ENCODE measurements at places on chromosomes 3 and 15. TPM values are rescaled to one million over a fixed set of nuclear protein-coding genes. Genes with fewer than 3 reads are reported as not detected.

GRCh38 chr3:61575893-61576292 lies 14.5 kb downstream of the PTPRG start:
- DNase-seq, result no peak

DNA sequence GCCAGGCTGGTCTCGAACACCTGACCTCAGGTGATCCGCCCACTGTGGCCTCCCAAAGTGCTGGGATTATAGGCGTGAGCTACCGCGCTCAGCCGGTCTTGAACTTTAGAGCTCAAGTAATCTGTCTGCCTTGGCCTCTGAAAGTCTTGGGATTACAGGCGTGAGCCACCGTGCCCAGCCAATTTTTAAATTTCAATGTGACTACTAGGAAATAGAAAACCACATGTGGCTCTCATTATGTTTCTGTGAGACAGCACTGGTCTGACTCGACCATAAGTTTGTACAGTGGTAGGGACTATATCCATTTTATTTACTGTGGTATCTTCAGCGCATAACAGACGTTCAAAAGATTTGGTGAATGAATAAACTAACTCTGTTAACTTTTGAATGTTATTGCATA lies 9.1 kb downstream of the ZFAND6 start:
- no peak for DNase-seq

GRCh38 chr3:134795746-134796280 lies 753 bp downstream of the EPHB1 start:
- DNase-seq, result no peak

Gene VGLL4
- 64.6 TPM for total RNA-seq

DNA sequence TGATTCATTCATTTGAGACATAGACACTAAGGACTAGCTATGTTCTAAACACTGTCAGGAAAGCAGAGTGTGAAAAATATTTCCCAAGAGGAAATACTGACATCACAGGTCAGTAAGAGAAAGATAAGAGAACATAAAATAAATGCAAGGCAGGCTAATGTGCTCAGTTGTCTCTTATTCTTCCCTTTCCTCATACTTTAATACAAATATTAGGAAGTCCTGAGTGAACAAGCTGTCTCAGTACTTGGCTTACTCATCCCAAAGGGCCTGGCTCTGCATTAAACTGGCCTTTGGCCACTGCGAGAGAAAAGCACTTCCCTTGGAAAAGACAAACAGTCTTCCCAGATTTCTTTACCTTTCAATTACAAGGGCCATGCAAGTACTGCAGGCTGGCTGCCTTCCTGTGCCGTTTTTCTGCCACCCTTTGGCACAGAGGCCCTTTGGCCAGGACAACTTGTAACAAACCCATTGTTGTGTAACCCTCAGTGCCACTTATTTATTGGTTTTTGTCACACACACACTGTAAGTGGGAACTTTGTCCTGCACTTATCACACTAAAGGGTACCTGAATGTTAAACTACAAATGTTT lies 31.7 kb downstream of the EDC3 start:
- no peak for DNase-seq

Gene TTLL13
- not detected for total RNA-seq

GRCh38 chr3:66817951-66818557 lies 180.1 kb upstream of the KBTBD8 start:
- no peak for DNase-seq

Gene RASL12
- 83.3 TPM for total RNA-seq

- DNase-seq, result no peak
Observed at GRCh38 chr15:31228011-31228484, 98.6 kb upstream of the KLF13 start.

Gene CHRNB4
- not detected for total RNA-seq

Gene CCRL2
- 0.89 TPM for total RNA-seq

Gene C3orf20
- not detected for total RNA-seq

DNA sequence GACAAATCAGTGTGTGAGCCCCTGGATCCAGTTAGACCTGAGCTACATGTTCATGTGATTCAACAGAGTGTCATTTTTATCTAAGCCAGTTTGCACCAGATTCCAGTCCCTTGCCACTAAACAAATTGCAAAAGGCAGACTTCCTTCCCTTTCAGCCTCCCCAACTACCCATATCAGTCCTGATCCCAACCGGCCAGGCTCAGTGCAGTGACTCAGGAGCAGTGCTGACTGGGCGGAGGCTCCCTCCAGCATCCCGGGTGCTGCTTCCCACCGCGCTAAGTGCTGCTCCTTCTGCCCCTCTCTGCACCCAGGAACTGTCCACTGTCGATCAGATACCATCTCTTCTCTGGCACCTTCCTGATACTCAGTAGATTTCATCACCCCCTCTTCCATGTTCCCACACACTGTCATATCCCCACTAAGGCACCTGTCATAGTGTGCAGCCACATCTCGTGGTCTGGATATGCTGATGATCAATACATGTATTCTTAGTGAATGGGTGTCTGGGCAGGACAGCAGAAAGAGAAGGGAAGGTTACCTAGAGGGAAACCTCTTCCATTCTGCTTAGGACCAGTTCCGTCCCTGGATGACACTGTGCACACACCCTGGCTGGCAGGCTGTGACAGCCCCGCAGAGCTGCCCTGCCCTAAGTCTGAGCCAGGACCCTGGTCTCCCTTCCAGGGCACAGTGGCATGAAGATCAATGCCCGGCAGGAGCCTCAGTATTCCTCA lies 108.8 kb upstream of the RAD18 start:
- no peak for DNase-seq

- no peak for DNase-seq
Observed at GRCh38 chr3:102181175-102181920, 253.5 kb upstream of the ZPLD1 start.

DNA sequence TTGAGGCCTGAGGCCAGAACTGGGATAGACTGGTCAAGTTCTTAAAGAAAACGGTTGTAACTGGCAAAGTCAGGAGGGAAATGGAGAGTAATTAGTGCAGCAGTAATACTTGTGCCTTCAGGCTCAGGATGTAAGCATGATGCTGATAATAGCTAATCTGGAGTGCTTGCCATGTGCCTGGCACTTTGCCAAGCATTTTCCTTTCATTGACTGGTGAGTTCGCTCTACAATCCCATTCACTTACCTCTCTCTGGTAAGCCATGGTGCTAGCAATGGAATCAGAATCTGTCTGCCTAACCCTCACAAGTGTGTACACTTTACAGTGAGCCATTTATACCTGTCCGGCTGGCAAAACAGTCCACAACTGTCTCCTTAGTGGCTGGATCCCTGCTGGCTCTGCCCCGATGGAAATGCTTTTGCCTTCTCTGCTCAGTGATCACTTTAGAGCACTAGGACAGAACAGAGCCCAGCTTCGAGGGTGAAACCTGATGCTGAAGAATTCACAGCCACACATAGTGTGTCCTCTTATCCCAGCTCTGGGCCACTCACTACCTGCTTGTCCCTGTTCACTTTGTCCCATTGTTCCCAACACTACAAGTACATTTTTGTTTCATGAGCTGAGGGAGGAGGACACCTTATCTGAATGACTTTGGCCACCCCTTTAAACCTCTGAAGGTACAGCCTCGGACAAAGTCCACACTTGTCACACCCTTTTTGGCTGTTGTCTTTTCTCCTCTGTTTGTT lies 10.3 kb downstream of the CHP1 start:
- no peak for DNase-seq

Gene NLGN1
- total RNA-seq, result 2.4 TPM

DNA sequence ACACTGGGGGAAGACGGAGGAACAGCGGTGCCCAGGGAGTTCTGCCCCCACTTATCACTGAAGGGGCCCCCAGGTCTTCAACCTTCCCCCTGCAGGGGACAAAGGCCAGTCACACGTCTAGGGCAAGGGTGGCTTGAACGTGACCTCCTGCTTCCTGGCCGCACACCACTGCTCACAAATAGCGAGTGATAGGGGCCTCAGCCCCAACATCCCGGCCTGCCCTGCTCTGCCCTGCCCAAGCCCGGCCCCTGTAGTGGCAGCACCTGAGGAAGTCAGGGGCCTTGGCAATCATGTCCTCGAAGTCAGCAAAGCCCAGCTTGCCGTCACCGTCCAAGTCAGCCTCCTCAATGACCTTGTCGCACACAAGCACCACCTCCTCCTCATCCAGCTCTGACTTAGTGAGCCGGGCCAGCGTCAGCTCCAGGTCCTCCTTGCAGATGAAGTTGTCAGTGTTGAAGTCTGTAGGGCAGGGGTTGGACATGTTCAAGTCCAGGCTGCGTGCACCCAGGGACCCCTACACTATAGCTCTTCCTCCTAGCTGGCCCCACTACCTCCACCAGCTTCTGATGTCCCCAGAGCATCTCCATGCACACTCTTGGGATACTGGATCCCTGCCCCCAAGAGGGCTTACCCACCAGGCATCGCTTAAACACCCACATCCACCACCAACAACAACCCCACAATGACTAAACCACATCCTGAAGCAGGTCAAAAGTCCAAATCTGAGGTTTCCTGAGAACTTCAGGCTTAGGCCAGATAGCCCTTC lies 13.3 kb downstream of the SH2D7 start:
- no peak for DNase-seq

DNA sequence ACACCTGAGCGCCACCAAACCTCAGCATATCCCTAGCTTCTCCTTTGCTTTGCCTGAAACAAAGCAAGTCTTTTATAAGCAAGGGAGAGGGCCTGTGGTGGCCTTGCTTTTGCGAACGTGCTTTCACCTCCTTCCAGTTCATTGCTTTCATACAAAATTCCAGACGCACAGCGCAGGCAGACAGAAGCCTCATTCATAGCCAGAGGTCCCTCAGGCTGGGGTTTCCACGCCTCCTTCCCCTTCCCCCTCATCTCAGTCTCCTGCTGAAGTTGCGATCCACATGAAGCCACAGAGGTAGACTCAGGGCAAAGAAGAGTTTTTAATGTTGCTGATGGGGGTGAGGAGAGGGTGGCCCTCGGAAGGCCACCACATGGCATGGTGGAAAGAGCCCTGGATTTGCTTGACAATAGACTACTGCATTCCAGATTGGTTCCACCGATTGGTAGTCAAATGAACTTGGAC lies 59.4 kb upstream of the FLNB start:
- no peak for DNase-seq

DNA sequence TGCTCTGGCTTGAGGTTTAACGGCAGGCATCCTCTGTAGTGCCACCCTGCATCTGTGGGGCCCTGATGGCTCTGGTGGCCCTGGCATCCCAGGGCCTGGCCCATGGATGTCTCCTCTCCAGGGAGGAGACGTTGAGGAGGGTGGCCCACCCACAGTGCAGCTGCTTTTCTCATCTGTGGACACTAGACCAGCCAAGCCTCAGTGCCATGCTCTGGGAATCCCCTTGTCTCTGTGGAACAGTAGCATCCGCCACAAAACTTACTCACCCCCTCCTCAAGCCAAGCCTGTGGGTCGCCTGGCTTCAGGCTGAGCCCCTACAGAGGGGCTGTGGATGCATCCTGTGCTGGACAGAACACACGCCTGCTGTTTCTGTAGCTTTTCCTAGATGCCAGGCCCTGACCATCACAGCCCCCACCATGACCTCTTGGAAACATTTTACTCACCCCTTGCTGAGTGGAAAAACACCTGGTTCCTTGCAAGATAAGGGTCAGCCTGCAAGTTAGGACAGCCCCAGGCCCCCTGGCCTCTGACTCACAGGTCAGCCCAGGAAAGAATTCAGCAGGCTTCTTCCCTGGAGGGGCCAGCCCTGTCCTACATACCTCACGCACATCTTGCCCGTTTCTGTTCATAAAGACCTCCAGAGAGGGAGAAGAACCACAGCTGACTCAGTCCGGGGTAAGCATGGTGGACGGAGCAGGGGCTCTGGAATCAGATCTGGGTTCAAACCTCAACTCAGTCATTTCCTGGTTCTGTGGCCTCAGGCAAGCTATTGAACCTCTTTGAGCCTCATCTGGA lies 19.0 kb downstream of the PAK6 start:
- DNase-seq, result no peak

Gene SELENOK
- 67.9 TPM for total RNA-seq

- no peak for DNase-seq
Observed at GRCh38 chr15:65177901-65178300, 7.2 kb downstream of the CLPX start.

- DNase-seq, result peak; percentile 61
Observed at GRCh38 chr3:169575381-169575780, 88.1 kb downstream of the MECOM start.

Gene ARHGAP11A
- total RNA-seq, result 1.0 TPM

DNA sequence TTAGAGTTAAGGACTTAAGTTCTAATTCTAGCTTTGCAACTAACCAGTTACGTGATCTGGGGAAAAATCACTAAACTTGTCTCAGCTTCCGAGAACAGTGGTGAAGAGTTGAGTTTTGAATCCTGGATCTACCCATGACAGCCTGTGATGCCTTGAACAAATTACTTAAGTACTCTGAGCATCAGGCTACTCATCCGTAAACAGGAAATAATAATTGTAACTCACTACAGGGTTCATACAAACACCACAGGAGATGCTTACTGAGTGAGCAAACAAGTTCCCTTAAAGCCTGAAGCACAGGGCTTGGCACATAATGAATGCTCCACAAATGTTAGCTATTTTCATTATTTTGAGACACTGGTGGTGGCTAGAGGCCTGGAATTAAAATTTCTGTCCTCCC lies 158.8 kb downstream of the ERC2 start:
- DNase-seq, result no peak

GRCh38 chr3:116339441-116340028 lies 105.8 kb downstream of the LSAMP start:
- peak; percentile 61 for DNase-seq

GRCh38 chr3:194773771-194774455 lies 88.2 kb downstream of the FAM43A start:
- peak; percentile 50 for DNase-seq

DNA sequence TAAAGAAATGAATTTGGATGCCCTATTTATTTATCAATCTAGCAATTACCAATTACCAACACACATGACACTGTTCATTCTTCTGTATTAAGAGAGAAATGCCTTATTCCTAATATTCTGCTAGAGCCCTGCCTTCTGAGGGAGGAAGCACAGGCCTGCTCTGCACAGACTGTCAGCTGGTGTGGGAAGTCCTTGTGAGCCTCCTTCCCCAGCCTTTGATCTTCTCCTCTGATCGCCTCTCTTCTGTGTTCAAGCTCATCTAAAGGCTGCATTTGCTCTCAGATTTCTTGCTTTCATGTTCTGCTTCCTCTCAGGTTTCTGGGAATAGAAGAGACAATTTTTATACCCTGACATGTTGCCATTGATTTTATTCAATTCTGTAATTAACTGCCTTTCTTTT lies 290.6 kb upstream of the UMPS start:
- no peak for DNase-seq

Gene IL17RD
- total RNA-seq, result 2.1 TPM

- DNase-seq, result no peak
Observed at GRCh38 chr3:139937674-139938279, 2.8 kb downstream of the CLSTN2 start.

Gene SLC6A1
- total RNA-seq, result 1.3 TPM

Gene THAP10
- 3.1 TPM for total RNA-seq

- DNase-seq, result no peak
Observed at GRCh38 chr15:35481064-35481463, 64.9 kb downstream of the DPH6 start.

GRCh38 chr3:11282250-11283138 lies 10.3 kb downstream of the ATG7 start:
- peak; percentile 61 for DNase-seq

GRCh38 chr3:50173685-50174516 lies 17.5 kb upstream of the GNAT1 start:
- no peak for DNase-seq

- no peak for DNase-seq
Observed at GRCh38 chr3:52444860-52445793, at the start of gene SEMA3G. Gene SEMA3G (minus strand): TSS chr3:52445103. CDS start chr3:52445027, 76 bp downstream.

- no peak for DNase-seq
Observed at GRCh38 chr3:75101329-75102147, 487.1 kb upstream of the CNTN3 start.

GRCh38 chr3:126816986-126817777 lies 113.1 kb downstream of the CHCHD6 start:
- no peak for DNase-seq

Data from right atrium auricular region (tissue), 2 donors.